ENCODE measurements at places on chromosomes 3 and 15. TPM values are rescaled to one million over a fixed set of nuclear protein-coding genes. Genes with fewer than 3 reads are reported as not detected.

GRCh38 chr15:77118882-77119321 lies 48.0 kb upstream of the TSPAN3 start:
- no peaks in the 10 kb centered on the region for H3K27me3 ChIP-seq
- no peak for DNase-seq
- no peak overlapping the region for H3K27ac ChIP-seq
- peaks cover 7% of the 10 kb centered on the region for H3K36me3 ChIP-seq
- H3K4me1 ChIP-seq = peaks cover 12% of the 10 kb centered on the region
- no peak overlapping the region for H3K4me3 ChIP-seq

DNA sequence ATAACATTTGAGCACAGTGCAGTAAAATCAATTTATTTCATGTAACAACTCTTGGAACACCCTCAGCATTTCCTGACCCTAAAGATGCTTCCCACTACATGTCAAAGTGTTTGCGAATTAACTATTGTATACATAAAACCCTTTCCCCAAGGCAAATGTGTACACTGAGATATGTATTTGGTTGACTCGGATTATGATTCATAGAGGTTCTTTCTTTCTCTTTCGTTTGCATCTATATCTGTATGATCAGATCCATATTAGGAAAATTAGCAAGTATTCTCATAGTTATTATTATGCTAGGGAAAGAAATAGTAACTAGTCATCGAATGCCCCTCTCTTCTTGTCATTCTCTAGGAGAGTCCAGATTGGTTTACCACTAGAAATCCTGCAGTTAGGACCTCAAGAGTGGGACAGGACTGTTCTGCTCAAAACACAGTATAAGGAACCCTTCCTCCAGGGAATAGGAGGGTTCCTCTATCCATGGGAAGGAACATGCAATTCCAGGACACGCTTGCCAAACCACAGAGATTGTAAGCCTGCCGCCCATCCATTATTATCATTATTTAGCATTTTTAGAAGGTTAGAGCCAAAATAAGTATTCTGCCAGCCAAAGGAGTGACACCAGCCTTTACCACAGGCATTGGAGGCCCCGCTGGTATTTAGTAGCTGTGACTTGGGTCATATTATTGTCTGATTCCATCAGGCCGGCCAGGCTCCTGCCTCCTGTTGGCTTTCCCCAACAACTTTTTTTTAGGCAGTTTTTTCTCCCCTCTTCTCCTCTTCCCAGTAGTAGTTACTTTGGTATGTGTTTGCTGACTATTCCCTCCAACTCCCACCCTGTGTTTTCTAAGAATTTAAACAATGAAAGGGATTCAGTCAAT lies 100.7 kb downstream of the GALK2 start:
- H3K27ac ChIP-seq = no peak overlapping the region
- no peaks in the 10 kb centered on the region for H3K27me3 ChIP-seq
- no peaks in the 10 kb centered on the region for H3K36me3 ChIP-seq
- H3K4me1 ChIP-seq = peaks cover 3% of the 10 kb centered on the region
- DNase-seq = no peak
- H3K4me3 ChIP-seq = no peak overlapping the region

DNA sequence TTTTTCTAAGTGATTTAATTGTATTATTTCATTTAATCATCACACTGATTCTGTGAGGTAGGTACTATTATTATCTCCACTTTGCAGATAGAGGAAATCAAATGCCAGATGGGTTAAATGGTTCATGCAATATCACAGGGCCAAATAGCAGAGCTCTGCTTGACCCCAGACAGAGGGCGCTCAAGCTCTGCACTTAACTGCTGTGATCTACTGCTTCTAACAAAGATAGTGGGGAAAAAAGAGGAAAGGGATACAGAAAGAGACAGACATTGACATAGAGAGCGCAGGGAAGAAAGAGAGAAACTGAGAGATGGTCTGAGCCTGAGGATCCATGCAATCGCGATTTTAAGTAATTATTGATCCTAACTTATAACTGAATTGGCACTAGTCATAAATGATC lies 279.1 kb upstream of the THRB start:
- no peaks in the 10 kb centered on the region for H3K36me3 ChIP-seq
- H3K4me3 ChIP-seq = no peak overlapping the region
- DNase-seq = peak; percentile 73
- no peaks in the 10 kb centered on the region for H3K27me3 ChIP-seq
- no peaks in the 10 kb centered on the region for H3K4me1 ChIP-seq

SLC27A2 gene
- 16.6 TPM for polyA plus RNA-seq

NCEH1 gene
- 3.0 TPM for polyA plus RNA-seq

- no peak overlapping the region for H3K4me3 ChIP-seq
- H3K27ac ChIP-seq = no peak overlapping the region
- no peaks in the 10 kb centered on the region for H3K36me3 ChIP-seq
- H3K27me3 ChIP-seq = no peaks in the 10 kb centered on the region
- DNase-seq = no peak
Measured at GRCh38 chr3:7209098-7209497, 348.2 kb downstream of the GRM7 start.
